ENCODE measurements at places on chromosomes 5 and 9.

- no peak for DNase-seq
Observed at GRCh38 chr9:124385623-124386022, 29.6 kb downstream of the PSMB7 start.

DNA sequence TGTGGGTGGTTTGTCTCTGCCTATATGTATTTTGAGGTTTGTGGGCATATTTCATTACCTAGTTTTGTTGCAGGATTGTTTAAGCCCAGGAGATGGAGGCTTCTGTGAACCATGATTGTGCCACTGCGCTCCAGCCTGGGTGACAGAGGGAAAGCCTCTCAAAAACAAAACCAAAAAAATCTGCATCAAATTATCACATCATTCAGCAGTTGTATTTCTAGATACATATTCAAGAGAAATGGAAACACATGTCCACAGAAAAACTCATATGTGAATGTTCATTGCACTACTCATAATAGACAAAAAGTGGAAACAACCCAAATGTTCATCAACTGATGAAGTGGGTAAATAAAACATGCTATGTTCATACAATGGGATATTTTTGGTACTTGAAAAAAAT, 29.9 kb downstream of the HSPA4 start:
- DNase-seq, result no peak

- DNase-seq, result no peak
Observed at GRCh38 chr5:38601133-38601862, 44.9 kb upstream of the LIFR start.

DNA sequence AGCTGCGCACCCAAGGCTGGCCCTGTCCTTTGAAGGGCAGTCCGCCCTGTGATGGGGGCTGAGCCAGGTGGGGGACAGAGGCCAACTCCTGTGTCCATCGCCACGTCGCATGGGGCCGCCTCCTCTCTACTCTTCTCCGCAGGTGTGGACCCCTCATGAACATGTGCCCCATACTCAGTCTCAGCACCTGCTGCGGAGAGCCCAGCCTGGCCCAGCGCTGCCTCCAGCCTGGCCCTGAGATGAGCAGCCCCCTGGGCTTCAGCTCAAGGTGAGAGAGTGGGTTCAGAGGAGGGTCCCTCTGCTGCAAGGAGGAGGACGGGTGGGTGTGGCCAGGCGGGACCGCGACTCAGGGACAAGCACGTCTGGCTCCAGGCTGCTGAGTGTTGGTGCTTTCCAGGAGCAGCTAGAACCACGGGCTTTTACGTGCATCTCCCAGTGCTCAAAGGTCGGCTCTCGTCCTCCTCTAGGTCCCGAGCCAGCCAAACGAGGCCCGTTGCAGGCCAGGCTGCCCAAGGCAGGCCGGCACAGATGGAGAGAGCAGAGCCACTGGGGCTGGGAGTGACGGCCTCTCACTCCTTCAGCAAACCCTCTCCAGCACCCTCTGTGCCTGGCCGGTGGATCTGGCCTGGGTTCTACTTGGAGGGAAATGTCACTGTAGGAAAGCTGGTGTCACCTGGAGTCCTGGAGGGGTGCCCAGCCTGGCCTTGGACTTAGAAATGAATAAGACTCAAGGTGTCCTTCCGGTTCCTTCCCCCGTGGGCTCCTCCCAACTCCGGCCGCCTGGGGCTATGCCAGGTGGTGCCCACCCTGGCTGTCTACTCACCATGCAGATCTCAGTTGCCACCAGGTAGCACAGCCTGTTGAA, 48.9 kb upstream of the RNF130 start:
- no peak for DNase-seq

DNA sequence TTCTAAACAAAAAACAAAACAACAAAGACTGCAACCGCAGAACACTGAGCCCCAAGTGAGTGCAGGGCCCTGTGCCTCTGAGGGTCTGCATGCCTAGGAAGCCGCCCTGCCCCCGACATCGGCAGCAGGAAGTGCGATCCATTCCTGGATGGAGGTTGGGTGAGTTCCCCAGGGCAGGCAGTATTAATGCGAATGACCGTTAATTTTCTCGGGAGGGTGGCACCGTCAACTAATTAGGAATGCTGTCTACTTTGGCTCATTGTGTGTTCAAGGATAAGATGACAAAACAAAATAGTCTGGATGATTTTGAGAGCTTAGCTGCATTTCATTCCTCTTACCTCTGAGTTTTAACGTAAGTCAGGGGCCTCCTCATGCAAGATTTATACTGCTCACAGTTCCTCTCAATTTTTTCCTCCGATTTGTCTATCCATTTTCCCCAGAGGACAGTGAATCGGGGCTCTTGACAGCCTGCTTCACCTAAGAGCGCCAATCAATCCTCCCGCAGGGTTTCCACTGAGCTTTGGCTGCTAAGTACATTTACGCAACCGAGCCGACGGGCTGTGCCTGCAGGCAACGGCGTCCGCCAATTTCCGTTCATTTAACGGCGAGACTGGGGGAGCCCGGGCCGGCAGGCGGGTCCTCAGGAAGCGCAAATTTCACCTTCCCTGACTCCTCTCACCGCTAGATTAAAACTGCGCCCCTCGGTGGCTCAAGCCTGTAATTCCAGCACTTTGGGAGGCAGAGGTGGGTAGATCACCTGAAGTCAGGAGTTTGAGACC, 2.9 kb upstream of the NXNL2 start:
- no peak for DNase-seq

DNA sequence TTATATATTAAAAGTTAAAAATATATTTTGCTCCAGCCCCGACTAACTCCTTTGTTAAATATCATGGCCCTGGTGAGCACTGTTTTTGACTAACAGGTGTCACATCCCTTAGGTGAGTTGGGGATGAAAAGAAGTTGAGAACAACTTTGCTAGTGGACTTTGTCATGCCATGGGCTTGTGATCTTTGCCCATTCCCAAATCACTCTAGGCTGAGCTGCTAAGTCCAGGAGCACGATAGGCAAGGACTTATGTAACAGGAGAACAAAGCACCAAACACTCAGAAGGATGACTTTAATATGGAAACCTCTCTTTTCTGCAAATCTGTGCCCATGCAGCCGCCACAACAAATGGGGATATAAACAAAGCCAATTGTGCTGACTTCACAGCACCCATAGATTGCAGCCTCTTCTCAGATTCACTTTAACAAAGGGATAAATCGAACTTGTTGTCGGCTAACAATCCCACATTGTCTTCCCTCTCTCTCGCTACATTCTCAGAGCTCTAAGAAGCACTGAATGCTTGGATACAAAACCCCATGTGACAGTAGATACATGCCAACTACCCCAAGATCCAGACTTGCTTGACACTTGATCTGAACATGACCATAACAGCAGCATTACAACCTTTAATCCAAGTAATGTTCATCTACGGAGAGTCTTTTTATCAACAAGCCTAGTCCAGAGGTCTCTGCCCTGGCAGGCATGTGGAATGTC, 86.8 kb upstream of the CD180 start:
- DNase-seq, result no peak

DNA sequence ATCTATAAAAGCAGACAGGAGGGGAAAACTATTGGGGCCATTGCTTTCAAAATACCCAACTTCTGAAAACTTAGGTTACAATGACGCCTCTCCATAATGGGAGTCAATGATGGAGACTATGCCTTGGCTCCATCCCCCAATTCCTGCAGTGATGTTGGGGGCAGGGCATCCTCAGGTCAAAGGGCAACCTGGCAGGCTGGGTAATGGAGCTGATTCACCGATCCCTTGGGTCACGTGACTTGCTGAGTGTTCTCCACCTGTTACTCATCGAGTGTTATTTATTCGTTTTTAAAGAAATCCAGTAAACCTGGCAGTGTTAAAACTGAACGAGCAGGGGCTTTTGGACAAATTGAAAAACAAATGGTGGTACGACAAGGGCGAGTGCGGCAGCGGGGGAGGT, 244.4 kb downstream of the FAM114A2 start:
- no peak for DNase-seq

DNA sequence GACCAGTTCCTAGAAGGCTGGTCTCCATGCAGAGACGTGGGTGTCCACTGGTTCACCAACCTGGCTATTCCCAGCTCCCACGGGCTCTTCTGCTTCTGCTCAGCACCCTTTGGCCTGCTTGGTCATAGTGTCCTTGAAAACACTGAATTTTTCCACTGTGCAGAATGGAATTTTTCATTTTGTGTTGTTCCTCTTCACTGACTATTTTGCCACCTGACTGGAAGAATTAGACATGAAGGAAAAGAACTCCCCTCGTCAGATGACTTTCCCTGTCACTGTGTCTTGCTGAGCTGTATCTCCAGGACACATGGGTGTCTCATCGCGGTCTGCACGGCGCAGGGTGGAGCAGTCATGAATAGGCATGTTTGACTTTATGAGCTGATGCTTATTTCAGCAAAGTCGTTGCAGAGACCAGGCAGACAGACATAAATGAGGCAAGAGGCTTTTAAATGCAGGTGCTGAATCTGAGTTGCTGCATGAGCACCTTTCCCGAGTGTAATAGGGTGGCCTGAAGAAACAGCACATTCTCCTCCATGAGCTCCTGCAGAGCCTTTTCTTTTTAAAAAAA, 50.2 kb upstream of the SEMA4D start:
- no peak for DNase-seq

- no peak for DNase-seq
Observed at GRCh38 chr5:59800347-59800893, 93.1 kb downstream of the PDE4D start.

- no peak for DNase-seq
Observed at GRCh38 chr5:35237580-35238376, 7.5 kb upstream of the PRLR start.

DNA sequence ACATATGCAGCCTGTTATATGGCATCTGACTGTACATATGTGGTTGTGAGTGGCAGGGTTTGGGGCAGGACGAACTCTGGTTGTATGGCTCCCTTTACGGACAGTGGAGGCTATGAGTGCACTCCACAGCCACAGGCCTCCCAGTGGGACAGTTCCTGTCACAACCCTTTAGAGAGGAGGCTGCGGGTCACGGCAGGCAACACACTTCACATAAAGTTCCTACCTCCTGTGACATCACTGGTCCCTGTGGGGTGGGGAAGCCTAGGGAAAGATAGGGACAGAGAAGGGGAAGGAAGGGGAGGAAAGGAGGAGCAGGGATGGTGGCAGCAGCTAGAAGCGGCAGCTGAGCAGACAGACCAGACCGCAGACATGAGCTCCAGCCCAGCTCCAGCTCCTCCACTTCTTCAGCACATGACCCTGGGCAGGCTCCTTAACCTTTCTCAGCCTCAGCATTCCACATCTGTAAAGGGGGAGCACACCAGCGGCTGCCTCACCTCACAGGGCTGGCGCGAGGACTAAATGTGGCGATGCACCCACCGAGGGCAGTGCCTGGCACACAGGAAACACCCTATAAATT, 27.4 kb upstream of the CORO2A start:
- no peak for DNase-seq

DNA sequence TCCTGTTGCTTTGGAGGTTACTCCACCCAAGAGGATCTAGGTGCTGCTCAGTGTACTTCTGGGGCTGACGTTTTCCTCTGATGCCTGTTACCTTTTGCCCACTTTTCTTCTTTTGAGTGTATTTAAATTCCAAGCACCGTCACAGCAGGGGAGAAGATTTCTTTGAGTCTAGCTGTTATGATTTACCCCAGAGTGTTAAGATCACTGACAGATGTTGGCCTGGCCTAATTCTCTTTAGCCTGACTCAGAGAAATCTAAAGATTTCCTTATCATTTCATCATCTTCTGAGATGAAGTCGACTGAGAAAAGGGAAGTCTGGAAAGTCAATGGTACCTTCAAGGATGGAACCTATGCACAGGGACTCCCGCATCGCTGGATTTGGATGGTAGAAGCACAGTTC, 191.5 kb downstream of the FBXL7 start:
- DNase-seq, result no peak

DNA sequence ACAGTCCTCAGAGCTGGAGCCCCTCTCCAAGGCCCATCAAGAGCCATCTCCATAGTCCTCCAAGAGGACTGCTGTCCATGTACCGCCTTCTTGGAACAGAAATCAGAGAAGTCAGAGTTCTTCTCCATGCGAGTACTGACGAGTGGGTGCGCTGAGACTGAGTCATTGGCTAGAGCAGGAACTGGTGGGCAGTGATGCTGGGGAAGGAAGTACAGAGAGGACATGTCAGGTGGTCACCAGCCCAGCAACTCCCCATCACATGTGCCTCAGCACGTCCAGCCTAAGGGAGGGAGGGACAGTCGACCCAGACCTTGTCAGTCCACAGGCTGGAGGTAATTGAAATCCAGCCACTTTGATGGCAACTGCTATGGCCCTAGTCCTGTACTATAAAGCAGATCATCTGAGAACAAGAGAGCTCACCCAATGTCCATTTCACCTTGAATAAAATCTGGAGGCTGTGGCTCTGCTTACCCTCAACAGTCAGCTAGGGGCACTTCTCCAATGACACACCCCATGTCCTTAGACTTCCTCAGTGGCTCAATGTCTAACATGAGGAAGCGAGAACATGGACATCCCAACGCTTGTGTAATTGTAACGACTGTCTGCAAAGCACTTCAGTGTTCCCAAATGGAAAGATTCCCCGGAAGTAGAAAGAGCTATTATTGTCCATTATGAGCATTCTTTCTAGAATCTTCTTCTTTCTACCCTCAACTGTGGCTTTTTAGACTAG, 15.0 kb upstream of the FBP1 start:
- no peak for DNase-seq

- no peak for DNase-seq
Observed at GRCh38 chr5:81154725-81155124, 78.4 kb upstream of the CKMT2 start.

- DNase-seq, result no peak
Observed at GRCh38 chr9:86486891-86487837, 133.0 kb upstream of the TUT7 start.

- no peak for DNase-seq
Observed at GRCh38 chr9:117018966-117019617, 332.0 kb downstream of the TRIM32 start.

GRCh38 chr5:87877023-87877422, 391.6 kb downstream of the TMEM161B start:
- DNase-seq, result no peak

- no peak for DNase-seq
Observed at GRCh38 chr5:83492331-83492730, 20.8 kb downstream of the VCAN start.

DNA sequence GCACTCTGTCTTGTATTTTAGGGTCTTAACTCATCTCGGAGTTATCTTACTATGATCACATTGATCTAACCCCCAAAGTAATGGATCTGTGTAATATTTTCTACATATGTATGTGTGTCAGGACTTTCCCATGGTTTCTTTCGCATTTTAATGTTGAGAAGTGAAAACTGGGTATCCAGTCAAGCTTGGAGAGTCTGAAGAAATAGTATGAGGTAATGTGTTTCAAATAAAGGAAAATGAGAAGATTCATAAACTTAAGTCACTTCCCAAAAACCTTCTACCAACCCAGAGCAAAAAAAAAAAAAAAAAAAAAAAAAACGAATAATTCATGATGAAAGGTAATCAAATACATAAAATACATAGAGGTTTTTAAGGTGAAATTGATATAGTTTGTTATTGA, 187.8 kb upstream of the VCAN start:
- DNase-seq, result no peak

- DNase-seq, result no peak
Observed at GRCh38 chr5:32720300-32720699, 9.2 kb downstream of the NPR3 start.

- DNase-seq, result no peak
Observed at GRCh38 chr9:11443631-11444030, 830.8 kb upstream of the PTPRD start.
